ENCODE measurements at places on chromosomes 11 and 22.

GRCh38 chr22:45468872-45469271 is 33.8 kb upstream of the FBLN1 start:
- no peak for DNase-seq

- DNase-seq = peak; percentile 79
Observed at GRCh38 chr11:64489831-64490441, 101.1 kb upstream of the SLC22A12 start.

GRCh38 chr11:73330569-73331093 is 22.6 kb downstream of the ARHGEF17 start:
- peak; percentile 55 for DNase-seq

- DNase-seq = no peak
Observed at GRCh38 chr11:19980388-19980787, 179.9 kb downstream of the DBX1 start.

DNA sequence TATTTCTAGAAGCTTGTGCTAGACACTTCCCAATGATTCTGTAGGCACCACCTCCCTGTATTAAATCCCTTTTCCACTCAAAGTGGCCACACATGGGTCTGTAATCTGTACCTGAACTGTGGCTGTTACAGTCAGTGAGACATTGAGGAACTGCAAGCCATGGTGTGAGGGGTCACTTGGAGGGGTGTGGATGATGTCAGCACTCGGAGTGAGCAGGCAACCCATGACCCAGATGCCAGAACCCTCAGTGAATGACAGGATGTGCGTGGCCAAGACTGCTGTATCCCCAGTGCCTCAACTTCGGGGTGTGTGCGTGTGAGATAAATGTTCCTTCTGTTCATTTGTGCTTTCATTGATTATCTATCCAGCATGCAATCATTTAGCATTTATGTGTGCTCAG is 14.7 kb upstream of the SHANK3 start:
- no peak for DNase-seq

DNA sequence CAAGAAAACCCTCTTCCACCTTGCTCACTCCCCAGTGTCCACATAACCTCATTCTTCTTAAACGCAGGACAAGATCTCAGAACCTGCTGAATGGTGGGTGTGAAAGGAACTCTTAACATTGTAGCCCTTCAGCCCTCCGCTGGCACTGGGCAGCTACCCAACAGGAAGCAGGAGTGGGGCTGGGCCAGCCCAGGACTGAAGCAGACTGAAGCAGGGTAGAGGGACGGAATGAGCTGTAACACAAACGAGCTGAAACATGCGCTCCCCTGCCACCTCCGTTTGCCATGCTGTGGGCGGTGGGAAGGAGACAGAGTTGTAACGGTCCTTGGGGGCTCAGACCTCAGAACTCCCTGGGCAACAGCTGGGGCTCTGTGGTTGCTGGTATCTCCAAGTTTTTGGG is 23.6 kb downstream of the NPAT start:
- no peak for DNase-seq

GRCh38 chr11:118629761-118630661 is 22.6 kb downstream of the PHLDB1 start:
- DNase-seq = no peak

DNA sequence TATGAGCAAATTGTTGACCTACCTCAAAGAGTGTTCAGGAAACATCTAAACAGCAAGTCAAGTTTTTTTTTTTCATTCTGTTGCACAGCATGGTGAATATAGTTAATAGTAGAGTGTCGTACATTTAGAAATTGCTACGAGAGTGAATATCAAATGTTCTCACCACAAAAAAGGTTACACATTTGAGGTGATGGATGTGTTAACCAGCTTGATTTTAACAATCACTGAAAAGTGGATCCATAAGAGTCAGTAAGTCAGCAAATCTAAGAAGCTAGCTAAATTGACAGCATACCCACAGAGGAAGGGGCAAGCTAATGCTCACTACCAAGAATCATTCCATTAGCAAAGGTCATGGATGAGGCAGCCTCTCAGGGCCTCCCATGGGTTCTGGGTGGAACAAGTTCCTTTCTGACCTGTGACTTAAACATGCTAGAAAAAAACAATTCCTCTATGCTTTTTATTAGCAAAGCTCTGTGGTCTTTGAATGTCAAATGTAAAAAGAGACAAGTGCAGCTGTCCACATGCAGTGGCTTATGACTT is 235.4 kb upstream of the CCDC179 start:
- DNase-seq = no peak

DNA sequence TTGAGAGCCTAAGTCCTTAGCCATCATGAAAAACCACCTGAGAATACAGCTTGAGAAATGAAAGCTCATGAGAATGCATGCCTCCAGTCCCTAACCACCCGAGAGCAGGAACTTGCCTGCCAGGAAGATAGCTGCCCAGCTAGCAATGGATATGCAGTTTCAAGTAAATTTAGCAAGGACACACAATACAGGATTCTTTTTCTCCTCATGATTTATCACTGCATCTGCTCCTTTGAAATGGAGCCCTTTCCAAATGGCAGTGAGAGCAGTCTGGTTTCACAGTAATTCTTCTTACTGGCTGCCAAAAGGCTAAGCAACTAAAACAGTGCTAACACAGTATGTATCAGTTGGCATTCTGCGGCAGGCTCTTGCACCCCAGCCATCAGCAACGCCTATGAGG is 109.9 kb downstream of the MICAL3 start:
- DNase-seq = no peak

- DNase-seq = no peak
Observed at GRCh38 chr11:57192316-57192715, 10.6 kb downstream of the LRRC55 start.

GRCh38 chr22:17117890-17118289 is 3.3 kb downstream of the TMEM121B start:
- DNase-seq = no peak

GRCh38 chr11:108551651-108552462 is 41.7 kb downstream of the EXPH5 start:
- peak; percentile 32 for DNase-seq

DNA sequence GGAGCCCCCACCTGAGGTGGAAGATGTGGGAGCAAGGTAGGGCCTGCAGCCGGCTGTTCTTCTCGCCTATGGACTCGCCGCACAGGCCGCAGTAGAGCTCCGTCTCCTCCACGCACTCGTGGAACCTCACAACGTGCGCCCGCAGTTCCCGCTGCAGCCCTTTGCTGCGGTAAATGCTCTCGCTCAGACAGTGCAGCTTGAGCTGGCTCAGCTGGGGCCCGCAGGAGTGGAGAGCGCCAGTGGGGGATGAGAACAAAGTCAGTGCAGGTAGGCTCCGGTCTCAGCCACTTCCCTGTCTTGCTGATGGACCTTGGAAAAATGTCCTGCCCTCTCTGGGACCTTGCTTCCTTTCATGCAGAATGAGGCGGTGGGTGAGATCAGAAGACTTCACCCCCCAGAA is 10.2 kb downstream of the RAPSN start:
- no peak for DNase-seq

GRCh38 chr11:46346886-46347636 is at the start of gene DGKZ:
Gene DGKZ (plus strand): TSS chr11:46347463. CDS start chr11:46347660, 197 bp downstream.
- peak; percentile 98 for DNase-seq

- DNase-seq = no peak
Observed at GRCh38 chr11:65165410-65166317, 4.4 kb upstream of the SPDYC start.

- no peak for DNase-seq
Observed at GRCh38 chr11:83294208-83294607, 8.0 kb upstream of the CCDC90B start.

GRCh38 chr11:71204294-71204693 is 48.1 kb downstream of the SHANK2 start:
- DNase-seq = no peak

DNA sequence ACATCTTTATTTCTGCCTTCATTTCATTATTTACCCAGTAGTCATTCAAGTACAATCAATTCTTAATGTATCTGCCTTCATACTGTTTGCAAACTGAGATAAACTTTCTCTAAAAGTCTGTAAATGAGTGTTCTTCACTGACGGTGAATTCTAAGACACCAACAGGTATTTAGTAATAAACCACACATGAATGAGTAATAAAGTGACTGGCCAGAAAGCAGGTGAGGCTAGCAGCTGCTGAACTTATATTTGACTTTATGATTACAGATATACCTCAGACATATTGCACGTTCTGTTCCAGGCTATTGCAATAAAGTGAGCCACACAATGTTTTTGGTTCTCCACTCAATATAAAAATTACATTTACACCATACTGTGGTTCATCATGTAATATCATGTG is 1894.0 kb upstream of the RAG2 start:
- no peak for DNase-seq

GRCh38 chr11:130740819-130741218 is 175.5 kb downstream of the SNX19 start:
- no peak for DNase-seq

- DNase-seq = no peak
Observed at GRCh38 chr22:35315141-35315854, 15.6 kb downstream of the TOM1 start.

DNA sequence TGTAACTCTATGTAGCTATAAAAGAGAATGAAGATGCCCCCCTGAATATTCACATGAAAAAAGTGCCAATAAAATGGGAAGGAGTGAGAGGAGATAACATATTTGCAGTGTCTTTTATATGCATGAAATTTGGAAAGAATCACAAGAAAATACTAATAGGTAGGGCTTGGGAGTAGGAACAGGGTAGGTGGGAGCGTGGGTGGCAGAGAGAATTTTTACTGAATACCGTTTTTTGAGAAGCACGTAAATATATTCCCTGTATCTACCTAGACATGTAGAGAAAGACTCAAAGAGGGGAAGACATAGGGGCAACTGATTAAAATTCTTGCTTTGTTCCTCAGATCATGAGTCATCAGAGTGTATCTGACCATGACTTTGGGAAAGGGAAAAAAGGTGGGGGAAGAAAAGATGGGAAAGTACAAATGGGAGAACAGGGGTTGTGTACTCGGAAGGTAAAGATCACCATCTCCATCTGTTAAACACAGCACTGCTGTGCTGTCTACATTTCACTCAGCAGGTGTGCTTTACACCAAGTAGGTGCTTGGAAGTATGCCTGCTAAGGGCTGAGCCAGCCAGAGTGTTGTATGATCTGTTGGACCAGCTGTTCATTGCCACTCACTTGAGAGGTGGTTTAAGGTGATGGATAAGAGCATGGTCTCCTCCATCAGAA is 16.0 kb downstream of the PRR5L start:
- no peak for DNase-seq

DNA sequence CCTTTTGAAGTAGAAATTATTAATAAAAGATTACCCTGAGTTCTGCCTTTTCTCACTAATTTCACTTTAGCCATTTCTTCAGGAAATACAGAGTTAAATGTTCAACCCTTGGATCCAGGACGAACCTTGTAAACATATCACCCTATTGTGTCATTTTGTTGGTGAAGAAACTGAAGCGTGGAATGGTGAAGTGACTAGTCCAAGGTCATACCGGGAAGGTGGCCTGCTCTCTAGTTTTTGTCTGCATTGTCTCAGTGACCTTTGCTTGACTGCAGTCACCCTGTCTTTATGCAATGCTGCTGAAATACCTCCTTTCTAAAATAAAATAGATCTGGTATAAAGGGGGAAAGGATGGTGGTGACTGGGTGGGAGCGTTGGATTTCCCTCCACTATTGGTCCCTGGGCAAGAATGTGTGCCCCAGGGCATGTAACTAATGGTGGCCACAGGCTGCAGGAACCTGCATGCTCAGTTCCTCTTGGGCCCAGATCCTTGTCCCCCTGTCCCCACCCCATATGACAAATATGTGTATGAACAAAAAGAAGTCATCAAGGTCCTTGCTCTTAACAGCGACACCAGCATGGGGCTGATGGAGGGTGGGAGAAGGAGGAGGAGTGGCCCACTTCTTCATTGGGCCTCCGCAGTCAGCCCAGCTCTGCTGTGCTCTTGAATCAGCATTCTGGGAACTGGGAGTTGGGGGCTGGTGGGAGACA is 977 bp upstream of the SORL1-AS1 start:
- DNase-seq = no peak

- no peak for DNase-seq
Observed at GRCh38 chr11:117874253-117874909, 2.1 kb downstream of the FXYD6 start.

GRCh38 chr11:46383974-46384701 is 2.7 kb downstream of the MDK start:
- no peak for DNase-seq

GRCh38 chr11:15750535-15751308 is 605.6 kb downstream of the SOX6 start:
- DNase-seq = no peak

GRCh38 chr11:10813945-10814344 is 5.2 kb upstream of the EIF4G2 start:
- no peak for DNase-seq

GRCh38 chr11:12110714-12111548 is 541 bp downstream of the MICAL2 start:
- DNase-seq = peak; percentile 35

Data from HEK293T (cell line).